Renal pelvis (tissue), 12 donors: ENCODE measurements at places on chromosomes 2 and 18. TPM values are rescaled to one million over a fixed set of nuclear protein-coding genes. Genes with fewer than 3 reads are reported as not detected.

- no peak for DNase-seq
These were observed 218.2 kb downstream of the RBM43 start for GRCh38 chr2:151043484-151043883.

GRCh38 chr2:64609942-64610281 is 43.8 kb downstream of the SERTAD2 start:
- no peak for DNase-seq

DNA sequence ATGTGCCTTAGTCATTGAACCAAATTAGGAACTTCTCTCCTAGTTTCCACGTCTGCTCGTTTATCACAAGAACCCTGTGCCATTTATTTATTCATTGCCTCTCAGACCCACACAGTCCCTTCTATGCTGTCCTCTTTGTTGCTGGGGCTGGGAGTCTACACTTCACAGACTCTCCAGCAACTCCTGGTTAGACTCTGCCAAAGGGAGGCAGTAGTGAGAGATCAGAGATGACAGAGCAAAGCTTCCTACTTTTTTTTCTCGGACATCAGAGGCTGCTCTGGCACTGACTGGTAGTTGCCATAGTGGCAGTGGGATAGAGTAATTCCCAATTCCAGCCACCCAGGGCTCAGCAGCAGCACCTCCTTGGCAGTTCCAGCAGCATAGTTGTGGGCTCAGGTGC is 277.5 kb downstream of the BCL11A start:
- no peak for DNase-seq

DNA sequence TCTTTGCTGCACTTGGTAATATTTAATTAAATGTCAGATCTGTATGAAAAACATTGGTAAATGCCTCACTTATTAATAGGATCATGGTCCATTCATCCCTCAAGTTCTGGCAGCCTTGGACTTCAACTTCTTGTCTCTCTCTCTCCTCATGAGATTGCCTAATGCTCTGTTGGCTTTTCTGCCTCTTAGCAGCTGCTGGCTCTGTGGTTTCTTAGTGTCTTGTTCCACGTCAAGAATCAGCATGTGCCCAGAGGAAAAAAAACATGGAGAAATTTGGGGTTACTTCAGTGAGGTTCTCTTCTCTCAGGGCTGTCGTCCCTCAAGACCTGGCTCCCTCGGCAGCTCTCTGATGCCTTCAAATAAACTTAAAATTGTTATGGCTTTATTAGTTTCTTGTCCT is 75.4 kb downstream of the TAF4B start:
- DNase-seq = no peak

Gene CCDC74B
- polyA plus RNA-seq = 16.8 TPM

Gene PCARE
- polyA plus RNA-seq = 0.46 TPM

Gene NEMP2
- polyA plus RNA-seq = 13.7 TPM
